ENCODE measurements at places on chromosomes 1 and 21.

- DNase-seq: no peak
Observed at GRCh38 chr1:156435545-156436140, 64.9 kb downstream of the MEF2D start.

DNA sequence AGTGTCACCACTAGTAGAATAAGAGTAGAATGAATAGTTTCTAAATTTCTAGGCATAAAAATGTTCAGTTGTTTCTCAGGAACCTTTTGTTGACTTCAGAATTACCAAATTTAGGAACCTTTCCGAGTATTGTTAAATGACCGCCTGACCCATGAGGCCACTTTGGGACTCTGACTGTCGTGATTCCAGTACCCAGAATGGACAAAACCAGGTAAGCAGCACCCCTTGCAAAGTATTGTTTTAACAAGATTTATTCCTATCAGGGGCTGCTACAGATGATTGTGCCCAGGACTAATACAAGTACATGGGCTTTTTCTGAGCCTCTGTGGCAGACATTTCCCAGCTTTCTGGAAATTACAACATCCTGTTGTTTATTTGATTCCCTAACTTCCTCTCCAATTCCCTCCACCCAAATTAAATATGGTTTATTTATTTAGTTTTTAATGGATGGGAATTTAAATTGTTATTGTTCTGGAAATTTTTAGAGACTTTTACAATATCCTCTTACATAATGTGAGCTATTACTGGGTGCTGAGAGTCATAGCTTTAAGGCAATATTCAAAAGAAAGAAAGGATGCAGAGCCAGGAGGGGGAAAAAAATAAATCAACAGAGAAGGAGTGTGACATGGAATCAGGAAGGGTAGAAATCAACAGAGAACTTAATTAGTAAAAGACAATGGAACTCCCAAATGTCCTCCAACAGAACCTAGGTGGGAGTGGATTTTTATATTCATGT is 37.4 kb upstream of the NTPCR start:
- no peak for DNase-seq

DNA sequence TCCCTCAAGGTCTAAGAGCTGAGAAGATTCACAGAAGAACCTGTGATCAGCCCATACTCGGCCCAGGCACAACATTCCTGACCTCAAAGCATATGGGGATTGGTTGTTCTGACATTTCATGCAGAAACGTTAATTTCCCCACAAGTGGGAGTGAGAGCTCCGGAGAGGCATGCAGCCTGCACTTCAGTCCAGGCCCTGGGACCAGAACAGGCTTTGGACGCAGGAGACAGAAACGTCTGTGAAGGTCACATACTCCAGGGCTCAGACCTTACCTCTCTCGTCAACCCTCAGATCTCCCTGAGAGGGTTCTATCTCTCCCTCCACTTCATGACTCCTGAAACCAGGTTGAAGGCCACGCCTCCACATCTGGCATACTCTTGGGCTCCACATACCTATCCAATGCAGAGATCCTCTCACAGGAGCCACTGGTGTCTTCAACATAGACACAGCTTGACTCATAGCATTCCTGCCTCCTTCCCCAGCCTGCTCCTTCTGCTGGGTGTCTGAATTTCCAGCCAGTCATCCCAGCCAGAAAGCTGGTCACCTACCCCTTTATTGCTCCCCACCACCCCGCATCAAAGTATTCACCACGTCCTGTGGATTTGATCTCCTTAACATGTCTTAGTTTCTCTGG is 149.2 kb downstream of the OMA1 start:
- peak; percentile 17 for DNase-seq

GRCh38 chr1:241596633-241597032 is 43.5 kb downstream of the CHML start:
- DNase-seq: no peak

GRCh38 chr1:185365951-185366350 is 48.9 kb upstream of the IVNS1ABP start:
- DNase-seq: no peak

GRCh38 chr1:40395190-40396175 is 22.0 kb downstream of the SMAP2 start:
- no peak for DNase-seq
